ENCODE measurements at places on chromosomes 11 and 22.

DNA sequence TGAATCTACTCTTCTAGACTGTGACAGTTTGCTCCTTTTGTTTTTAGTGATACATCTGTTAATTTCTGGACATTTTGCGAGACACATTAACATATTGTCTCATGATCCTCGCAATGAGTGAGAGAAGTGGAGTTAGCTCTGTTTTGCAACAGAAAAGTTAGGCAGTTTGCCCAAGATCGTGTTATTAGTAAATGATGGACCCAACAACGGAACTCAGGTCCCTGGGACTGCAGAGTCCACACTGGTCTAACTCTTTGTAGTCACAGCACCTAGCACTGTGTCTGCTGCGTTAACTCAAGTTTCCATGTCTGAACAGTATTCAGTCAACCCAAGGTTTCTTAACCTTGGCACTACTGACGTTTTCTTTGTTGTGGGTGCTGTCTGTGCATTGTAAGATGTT, 3.2 kb downstream of the DEPDC7 start:
- no peak for DNase-seq

DNA sequence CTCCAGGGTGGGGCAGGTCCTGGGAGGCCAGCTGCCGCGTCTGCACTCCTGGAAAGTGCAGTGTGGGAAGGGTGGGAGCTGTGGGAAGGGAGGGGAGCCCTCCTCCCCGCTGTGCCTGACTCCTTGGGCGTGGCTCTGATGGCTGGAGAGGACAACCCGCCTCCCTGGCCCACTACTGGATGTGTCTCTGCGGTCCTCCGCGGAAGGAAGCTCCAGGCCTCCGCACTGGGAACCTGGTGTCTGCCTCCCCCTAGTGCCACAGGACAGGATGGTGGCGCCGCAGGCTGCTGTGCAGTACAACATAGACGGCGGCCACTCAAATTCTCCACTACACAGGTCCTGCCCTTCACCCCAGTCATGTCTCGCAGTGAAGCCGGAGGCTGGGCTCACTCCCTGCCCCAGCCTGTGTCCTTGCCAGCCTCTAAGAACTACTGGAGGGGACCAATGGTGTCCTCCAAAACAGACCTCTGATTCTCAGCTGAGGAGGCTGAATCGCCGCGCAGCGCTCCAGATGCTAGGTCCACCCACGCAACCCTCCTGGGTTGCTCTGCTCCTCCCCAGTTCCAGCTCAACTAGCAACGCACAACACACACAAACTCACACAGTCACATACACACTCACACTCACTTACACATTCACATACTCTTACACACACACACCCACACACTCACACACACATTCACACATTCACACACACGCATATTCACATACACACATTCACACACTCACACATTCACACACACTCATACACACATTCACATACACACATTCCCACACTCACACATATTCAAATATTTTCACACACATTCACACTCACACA, 12.4 kb upstream of the DSCAML1 start:
- DNase-seq: no peak

DNA sequence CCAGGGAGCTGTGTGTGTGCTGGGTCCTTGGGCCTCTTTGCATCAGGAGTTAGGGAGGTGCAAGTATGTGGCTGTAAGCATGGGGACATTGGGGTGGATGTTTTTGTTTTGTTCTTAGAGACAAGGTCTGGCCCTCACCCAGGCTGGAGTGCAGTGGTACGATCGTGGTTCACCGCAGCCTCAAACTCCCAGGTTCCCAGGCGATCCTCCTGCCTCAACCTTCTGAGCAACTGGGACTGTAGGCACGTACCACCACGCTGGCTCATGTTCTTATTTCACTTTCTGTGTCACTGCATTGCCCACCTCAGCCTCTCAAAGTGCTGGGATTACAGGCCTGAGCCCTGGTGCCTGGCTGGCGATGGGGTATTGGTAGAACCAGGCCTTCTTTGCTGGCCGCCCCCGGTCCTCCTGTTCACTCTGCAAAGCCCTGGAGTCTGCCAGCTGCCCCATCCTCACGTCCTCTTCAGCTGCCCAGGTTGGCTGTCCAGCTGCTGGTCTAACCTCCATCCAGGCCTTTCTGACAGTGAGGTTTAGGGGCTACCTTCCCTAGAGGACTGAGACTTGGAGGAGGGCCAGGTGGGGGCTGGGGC, 851 bp upstream of the GRAMD4 start:
- DNase-seq: no peak

- no peak for DNase-seq
These were observed 7.4 kb downstream of the ZP1 start for GRCh38 chr11:60874421-60875365.

GRCh38 chr11:72491001-72491400, 56.7 kb upstream of the CLPB start:
- no peak for DNase-seq

DNA sequence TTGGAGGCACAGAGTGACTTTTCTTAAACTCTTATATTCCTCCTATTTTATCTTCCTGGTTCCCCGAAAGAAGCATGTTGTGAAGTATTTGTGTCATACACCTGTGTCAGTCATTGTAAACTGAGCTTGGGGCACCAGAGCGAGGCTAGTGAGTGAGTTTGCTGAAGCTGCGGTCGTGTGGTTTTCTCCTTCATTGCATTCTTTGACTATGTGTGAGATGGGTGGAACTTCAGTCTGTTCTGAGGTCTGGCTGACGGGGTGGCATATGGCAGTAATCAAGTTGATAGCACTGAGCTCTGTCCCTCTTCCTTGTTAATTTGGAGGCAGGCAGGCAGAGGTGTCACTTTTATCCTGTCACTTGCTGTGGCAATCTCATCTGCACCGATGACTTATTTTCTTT, 4.2 kb downstream of the VPS26B start:
- no peak for DNase-seq

DNA sequence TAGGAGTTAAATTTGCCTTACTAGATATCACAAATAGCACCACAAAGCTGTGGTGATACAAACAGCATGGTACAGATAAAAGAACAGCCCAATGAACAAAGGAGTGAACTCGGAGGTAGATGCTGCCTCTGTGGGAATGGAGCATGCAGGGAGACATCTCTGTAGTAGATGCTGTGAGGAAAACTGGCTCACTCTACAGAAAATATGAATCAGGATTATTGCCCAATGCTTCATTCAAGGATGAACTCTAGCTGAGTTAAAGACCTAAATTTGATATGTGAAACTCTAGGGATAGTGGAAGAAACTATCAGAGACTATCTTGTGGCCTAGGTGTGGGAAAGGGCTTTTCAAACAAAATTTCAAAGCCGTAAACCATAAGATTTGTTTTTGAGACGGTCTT, 15.3 kb upstream of the CAPN5 start:
- DNase-seq: no peak

DNA sequence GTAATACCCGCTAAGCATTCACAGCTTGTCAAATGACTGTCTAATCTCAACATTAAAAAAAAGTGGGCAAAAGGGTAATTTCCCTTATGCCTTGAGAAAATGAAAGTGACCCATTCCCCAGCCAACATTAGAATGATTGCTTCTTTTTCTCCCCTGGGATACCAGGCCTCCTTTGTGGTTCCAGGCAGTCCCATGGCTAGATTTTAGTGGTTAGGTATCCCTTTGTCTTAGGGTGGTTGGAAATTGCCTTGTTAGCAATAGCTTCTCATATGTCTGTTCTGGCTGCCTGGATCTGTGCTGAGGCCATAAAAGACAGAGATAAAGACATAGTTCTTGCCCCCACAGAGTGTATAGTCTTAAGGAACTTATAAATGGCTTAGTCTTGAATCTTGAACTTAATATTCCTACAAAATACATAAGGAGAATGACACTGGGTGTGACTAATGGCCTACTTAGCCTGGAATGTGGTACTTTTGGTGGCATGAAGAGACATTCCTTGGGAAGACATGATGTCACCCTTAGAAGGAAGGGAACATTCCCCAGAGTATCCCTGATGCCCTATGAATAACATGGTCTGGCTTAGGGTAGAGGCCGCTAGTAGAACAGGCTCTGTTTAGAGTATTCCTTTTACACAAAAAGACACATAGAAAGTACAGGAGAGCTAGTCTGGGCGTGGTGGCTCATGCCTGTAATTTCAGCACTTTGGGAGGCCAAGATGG, 90.3 kb downstream of the ZBTB16 start:
- DNase-seq: no peak

DNA sequence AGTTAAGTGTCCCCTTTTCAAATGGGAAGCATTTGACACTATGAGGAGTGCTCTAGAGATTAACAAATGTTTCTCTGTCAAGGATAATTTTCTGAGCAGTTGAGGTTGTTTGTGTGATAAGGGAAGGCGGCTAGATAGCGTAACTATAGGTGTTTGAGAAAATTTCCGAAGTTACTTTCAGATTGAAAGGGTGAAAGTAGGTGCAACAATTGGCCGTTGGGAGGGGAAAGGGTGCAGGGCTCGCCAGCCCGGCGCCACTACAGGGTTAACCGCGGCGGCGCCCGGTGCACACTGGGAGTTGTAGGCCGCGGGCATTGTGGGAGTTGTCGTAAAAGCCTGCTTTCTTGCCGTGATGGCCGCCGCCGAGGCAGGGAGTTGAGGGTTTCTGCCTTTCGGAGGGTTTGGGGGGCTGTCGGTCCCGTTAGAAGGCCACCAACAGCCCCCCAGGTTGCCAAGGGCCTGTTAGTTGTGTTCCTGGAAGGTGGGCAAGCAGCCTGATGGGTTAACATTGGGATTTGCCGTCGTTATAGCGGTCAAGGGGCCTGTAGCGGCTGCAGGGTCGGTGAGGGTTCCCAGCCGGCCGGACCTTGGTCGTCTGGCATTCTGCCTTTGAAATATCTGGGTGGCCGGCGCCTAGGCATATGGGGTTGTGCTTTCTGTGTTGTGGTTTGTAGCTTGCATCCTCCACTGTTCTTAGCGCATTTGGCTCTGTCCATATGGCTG, 36.5 kb upstream of the HSD17B12 start:
- DNase-seq: peak; percentile 84

- DNase-seq: peak; percentile 35
These were observed 62.6 kb upstream of the PTPRJ start for GRCh38 chr11:47917599-47918369.

GRCh38 chr11:88428959-88429358, 91.4 kb upstream of the CTSC start:
- no peak for DNase-seq

GRCh38 chr22:45516923-45517675, 14.4 kb downstream of the FBLN1 start:
- no peak for DNase-seq

- no peak for DNase-seq
These were observed 17.8 kb upstream of the RCN1 start for GRCh38 chr11:32072872-32073643.

GRCh38 chr22:48459259-48459658, 1368.4 kb downstream of the BRD1 start:
- DNase-seq: no peak

GRCh38 chr11:7964873-7965272, 374 bp downstream of the NLRP10 start:
- no peak for DNase-seq

DNA sequence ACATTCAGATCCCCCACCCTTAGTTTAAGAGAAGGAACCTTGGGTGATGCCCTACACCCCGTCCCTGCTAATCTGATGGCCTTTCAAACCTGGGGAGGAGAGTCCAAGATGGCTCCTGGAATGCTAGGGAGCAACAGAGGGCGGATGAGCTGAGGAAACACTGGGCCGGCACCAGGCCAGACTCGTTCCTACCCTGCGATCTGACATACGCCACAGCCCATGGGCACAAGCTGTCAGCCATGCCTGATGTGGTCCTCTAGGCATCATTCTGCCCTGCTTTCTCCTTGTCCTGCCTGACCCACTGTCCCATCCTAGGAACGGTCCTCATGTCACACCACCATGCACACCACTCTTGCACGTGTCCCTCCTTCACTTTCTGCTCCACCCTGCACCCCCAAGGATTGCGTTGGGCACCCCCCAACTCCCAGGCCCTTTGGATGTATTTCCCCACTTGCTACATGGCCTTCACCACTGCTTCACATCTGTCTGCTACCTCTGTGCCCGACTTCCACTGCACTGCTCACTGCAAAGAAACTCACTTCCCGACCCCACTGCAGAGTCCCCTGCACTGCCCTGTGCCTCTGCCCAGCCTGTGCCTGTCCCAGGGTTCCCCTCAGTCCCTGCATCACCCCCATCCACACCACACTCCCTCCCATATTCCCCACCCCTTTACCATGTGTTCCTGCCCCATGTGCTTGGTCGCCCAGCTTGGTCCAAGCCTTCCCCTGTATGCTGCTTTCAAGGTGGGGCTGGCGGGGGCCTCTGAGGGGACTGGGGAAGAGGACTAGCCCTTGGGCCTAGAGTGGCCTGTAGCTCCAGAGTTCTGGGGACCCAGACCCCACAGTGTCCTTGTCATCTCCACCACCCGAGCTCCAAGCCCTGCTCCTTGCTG, 29.2 kb downstream of the USP35 start:
- no peak for DNase-seq

DNA sequence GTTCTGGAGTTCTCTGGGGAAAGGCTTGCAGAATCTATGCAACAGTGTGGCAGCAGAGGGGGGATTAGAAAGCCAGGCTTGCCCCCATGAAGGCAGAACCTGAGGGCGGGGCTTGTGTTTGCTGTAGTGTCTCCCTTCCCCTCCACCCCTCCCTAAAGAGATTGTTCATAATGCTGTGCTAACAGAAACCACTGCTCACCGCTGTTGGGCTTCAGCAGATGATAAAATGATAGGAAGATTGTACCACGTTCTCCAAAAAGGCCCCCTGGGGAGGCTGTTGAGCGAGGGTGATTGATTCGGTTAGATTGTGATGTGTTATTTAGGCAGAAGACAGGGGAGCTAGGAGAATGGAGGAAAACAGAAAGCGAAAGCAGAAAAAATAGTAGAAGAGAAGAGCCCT, 215.2 kb upstream of the NCAM1 start:
- DNase-seq: no peak

DNA sequence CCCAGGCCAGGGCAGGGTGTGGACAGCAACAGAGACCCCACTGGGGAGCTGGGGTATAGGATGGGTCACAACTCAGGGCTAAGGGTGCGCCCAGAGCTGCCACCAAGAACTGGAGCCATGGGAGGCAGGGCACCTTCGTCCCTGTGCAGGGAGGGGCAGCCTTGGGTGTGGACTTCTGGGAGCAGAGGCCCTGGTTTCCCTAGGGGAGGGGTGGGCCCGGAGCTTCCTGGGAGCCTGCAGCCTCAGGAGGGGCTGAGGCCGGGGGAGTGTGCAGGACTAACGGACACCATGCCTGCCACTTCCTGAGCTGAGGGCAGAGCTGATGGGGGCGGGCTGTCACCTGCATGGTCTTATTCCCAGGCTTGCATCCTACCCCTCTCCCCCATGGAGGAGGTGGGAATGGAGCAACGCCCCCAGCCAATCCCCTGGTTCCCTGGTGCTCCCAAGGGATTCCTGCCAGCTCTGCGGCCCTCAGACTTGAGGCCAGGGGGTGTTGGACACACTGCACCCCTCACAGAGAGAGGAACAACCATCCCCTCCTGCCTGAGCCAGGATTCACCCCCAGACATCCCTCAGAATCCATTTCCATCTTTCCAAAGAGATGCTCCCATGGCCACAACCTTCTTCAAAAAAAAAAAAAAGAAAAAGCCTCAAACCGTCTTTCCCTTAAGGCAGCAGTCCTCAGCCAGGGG, 225.7 kb downstream of the CTTN start:
- DNase-seq: no peak

GRCh38 chr11:72511393-72512047, 77.2 kb upstream of the CLPB start:
- no peak for DNase-seq

Measured in mesothelial cell of epicardium (in vitro differentiated cells).